Activated CD4-positive, CD25-positive, alpha-beta regulatory T cell (primary cell): ENCODE measurements at places on chromosomes 2 and 18.

DNA sequence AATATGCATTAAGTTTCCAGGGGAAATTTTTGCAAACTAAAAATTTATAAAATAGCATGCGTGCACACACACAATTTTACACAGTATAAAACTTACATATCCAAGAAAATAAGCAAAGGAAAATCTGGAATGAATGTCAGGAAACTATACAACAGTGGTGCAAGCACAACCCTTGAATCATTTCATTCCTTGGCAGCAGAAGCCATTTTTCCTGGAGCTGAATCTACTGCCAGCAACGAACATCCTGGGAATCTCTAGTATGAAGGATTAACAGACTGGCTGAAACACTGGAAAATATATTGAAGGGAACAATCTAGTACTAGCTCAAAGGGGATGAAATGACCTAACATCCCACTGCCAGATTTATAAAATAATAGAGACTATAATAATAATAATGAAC, 235.3 kb downstream of the DYM start:
- DNase-seq = no peak

- peak; percentile 13 for DNase-seq
These were observed 8.7 kb downstream of the CEP68 start for GRCh38 chr2:65064728-65065552.

DNA sequence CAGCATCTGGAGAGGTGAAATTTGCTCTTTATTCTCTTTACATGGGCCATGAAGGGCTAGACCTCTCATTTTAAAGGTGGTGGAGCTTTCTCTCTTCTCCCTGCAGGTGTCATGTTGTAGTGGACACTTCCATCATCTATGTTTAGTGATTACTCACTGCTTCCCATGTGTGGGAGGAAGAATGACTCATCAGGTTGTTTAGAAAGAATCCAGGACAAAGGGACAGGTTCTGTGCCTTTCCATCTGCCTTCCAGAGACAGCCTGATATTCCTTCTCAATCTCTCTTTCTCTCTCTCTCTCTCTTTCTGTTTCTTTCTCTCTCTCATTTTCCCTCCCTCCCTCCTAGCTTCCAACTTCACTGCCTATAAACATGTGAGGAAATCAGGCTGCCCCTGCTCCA, 38.7 kb downstream of the SCG2 start:
- no peak for DNase-seq

- DNase-seq = no peak
These were observed 144.7 kb downstream of the TRIB2 start for GRCh38 chr2:12861344-12861930.

DNA sequence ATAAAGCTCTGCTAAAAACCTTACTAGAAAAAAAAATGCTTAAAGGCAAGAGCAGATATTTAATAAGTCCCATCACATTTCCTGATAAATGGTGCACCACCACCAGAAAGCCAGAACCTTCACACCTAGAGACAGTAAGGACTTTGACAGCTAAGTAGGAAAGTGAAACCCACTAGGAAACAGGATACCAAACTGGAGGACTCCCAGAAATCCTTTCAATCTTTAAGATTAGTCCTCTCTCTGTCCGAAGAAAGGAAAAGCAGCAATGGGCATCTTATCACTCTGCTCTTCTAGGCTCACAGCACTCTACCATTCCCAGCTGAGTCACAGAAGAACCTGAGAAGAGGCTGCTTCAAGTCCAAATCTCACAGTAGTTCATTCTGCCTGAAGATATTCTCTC, 3.7 kb downstream of the DYM start:
- DNase-seq = no peak

GRCh38 chr2:154452906-154453493, 245.5 kb upstream of the KCNJ3 start:
- no peak for DNase-seq

- DNase-seq = no peak
These were observed 487.6 kb upstream of the KLHL29 start for GRCh38 chr2:22897428-22897827.

GRCh38 chr2:73907840-73908452, 15.1 kb downstream of the ACTG2 start:
- peak; percentile 26 for DNase-seq

GRCh38 chr18:36321658-36322407, 24.3 kb downstream of the FHOD3 start:
- no peak for DNase-seq

GRCh38 chr2:127425540-127426490, 7.6 kb downstream of the PROC start:
- DNase-seq = no peak

GRCh38 chr2:31109633-31110192, 28.5 kb downstream of the GALNT14 start:
- no peak for DNase-seq

DNA sequence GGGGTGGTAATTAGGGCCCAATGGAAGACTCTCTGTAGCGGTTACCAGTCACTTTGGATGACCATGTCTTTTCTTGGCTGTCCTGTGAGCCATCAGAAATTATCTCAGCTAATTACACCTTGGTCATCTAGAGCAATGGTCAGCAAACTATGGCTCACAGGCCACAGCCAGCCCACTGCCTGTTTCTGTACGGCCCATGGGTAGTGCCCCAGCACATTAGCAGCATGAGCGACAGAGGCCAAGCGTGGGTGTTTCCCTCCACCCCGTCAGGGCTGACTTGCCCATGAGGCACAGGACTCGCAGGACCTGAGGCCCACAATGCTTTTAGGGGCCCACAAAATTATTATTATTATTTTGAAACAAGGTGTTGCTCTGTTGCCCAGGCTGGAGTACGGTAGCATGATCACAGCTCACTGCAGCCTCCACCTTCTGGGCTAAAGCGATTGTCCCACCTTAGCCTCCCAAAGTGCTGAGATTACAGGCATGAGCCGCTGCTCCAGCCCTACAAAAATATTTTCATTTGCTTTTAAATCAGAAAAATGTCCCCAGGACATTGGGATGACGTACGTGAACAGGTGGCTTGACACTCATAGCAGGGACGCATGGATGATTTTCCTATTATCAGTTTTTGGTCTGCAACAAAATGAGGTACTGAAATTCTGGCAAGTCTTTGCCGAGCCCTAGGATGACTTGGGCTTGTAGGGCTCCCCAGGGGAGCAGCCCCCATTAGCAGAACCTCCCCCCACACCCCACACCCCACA, 29.3 kb upstream of the CEP68 start:
- no peak for DNase-seq

GRCh38 chr18:48024009-48024512, 93.6 kb upstream of the SMAD2 start:
- no peak for DNase-seq

- DNase-seq = no peak
These were observed 82.2 kb upstream of the LRPPRC start for GRCh38 chr2:44077942-44078511.

DNA sequence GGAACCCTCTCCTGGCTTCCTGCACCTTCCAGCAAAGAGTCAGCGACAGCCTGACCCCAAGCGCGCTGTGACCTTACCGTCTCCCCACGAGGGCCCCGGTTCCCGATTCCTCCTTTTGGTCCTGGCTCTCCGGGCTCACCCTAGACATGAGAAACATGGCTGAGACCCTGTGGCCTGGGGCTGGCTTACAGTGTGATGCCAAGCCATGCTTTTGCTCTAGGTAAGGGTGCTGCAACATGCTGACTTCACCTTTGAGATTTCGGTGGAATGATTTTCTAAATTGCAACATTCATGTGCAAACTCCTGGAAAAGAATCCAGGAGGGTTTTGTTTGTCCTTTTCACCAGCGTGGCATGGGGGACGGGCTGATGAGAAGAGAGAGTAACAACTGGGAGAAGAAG, 63.9 kb downstream of the COL6A3 start:
- no peak for DNase-seq

DNA sequence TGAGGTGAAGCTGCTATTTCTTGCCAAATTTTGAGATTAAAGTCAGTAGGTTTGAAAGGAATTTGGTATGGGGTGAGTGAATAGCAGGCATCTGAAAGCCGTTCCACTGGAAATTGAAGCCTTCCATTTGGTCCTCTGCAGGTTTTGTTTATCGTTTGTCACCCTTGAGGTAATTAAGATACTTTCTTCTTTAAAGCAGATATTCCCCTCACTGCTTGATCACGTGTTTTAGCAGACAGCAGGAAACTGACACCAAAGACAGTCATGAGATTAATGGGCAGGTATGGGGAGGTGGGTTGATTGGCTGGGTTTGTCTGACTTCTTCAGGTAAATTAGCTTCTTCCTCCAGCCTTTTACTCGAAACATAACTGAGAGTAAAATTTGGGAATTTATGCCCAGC, 10.7 kb downstream of the LPIN1 start:
- DNase-seq = no peak

DNA sequence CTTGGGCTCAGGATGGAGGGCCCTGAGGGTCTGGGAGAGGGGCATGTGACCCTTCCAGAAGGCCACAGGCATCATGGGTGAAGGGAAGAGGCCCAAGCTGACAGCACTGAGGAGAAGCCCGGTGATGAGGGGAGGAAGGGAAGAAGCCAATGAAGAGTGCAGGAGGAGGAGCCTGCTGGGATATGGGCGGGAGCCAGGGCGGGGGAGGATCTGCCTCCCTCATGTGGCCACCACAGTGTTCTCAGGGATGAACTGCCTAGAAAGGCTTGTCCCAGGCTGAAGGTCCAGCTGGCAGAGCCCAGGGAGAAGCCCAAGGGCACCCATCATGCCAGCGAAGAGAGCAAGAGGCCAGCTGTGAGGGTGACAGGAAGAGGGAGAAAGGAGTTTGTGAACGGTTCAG, 24.6 kb upstream of the PLB1 start:
- DNase-seq = no peak

DNA sequence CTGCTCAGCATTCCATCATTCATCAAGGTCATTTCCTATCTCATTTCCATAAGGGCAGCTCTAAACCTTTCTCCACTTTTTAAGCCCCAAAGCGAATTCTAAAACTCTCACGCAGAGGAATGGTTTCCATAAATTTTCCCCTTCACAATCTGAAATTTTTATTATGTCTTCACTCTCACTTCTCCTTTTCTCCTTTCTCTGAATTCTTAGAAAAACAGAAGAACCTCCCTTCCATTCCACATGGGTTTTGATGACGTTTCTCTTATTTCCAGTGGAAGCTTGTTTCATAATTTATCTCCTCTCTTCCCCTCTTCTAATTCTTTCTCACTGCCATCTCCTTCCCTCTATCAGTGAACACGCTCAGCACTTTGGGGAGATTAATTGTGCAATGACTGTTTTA, 97.3 kb downstream of the SPATS2L start:
- DNase-seq = no peak

GRCh38 chr2:40510304-40510703, 58.4 kb upstream of the SLC8A1 start:
- no peak for DNase-seq

DNA sequence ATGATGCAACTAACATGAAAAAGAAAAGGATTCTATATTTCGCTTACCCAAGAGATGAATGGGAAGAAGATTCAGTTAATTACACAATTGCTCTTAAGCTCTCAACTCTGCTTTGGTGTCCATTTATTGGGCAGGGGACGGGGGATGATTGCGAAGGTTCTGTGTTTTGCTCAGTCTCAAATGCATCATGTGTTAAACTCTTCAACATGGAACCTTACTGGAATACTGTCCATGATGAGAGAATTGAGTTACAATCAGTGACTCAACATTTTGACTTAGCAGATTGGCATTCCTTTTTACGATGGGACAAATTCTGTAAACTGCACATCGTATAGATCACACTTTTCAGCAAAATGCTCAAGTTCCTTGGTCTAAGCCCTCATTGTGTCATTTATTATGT, 135.6 kb downstream of the RBMS1 start:
- no peak for DNase-seq

DNA sequence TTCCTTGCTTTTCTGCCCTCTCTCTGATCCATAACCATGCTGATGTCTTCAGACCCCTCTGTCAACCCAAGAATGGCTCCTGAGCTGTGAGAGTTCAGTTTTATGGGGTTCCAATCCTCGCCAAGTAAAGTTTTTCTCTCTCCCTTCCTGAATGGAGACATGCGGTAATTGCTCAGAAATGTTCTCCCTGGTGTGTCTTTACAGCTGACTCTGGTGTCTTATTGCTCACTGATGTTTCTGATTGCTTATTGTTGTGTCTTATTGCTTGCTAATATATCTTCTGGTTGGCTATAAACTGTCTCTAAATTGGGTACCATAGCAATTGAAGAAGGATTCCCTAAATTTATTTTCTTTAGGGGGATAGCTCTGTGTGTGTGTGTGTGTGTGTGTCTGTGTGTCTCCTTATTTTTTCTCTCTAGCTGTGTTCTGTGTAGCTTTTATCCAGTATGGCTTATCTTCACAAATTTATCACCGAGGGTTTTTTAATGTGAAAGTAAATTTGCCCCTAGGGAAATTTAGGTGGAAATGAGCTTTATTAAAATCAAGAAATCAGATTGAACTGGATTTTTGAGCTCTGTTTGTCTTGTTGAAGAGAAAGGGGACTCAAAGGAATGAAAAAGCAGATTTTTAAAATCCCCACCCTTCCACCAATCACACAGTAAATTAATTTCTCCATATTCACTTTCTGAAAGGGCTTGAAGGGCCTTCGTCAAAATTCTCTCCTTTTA, 19.5 kb downstream of the MGAT5 start:
- DNase-seq = no peak

GRCh38 chr2:84866122-84866521, 14.8 kb downstream of the TRABD2A start:
- no peak for DNase-seq

DNA sequence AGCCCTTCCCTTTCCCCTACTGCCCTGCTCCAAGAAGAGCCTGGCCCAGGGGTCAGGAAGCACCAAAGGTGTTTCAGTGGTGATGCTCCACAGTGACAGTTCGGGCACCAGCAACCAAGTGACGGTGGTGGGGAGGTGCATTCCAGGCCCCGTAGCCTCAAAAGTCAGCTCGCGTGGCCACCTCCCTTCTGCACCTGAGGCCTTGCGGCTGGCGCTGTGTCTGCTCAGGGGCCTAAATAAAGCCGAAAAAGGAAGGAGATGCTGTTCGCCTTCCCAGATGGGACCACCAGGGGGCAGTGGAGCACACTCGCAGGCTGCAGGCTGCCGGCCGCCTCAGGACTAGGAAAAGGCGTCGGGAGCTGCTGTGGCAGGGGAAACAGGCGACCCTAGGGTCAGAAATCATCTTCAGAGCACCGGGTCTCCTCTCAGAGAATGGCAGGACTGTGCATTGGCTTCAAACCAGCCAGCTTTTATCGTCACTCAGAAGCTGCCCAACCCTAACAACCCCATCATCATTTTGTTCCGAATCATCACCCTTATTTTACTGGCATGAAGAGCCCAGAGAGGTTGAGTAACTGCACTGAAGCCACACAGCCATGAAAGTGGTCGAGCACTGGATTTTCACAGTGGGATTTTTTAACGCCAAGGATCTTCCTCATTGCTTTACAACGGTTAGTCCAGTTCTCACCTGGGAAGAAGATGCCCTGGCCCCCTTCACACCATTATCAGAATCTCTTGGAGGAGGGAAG, 213.0 kb upstream of the CELF4 start:
- no peak for DNase-seq

- no peak for DNase-seq
These were observed 115.6 kb downstream of the CTAGE1 start for GRCh38 chr18:22302144-22302543.

- no peak for DNase-seq
These were observed 90.6 kb upstream of the ST6GAL2 start for GRCh38 chr2:106976548-106976947.

- no peak for DNase-seq
These were observed 31.5 kb downstream of the SESTD1 start for GRCh38 chr2:179233083-179233490.

- DNase-seq = no peak
These were observed 15.6 kb downstream of the ZNF142 start for GRCh38 chr2:218643751-218644310.

- no peak for DNase-seq
These were observed 33.4 kb upstream of the DYSF start for GRCh38 chr2:71419976-71420375.

- DNase-seq = no peak
These were observed 21.9 kb downstream of the ELAC1 start for GRCh38 chr18:50989711-50990110.

- DNase-seq = no peak
These were observed 47.3 kb downstream of the EPB41L5 start for GRCh38 chr2:120060088-120060623.
